Neural crest cell (in vitro differentiated cells): ENCODE measurements at places on chromosomes 12 and 14. TPM values are rescaled to one million over a fixed set of nuclear protein-coding genes. Genes with fewer than 3 reads are reported as not detected.
A peak's percentile ranks its signal among the peaks of the same experiment; 100 is the strongest.

Gene IL25
- not detected in 2 replicates for total RNA-seq

Gene FAM181A
- total RNA-seq = 13.4 and 14.7 TPM in 2 replicates

- peak overlapping the region; percentile 99 for H3K4me3 ChIP-seq
- peak overlapping the region; percentile 97 for H3K27ac ChIP-seq
- H3K27me3 ChIP-seq = no peaks in the 10 kb centered on the region
- DNase-seq = no peak
- H3K36me3 ChIP-seq = no peaks in the 10 kb centered on the region
Measured at GRCh38 chr12:22624548-22624869, 462 bp upstream of the ETNK1 start.

GRCh38 chr12:70852416-70853150, 68.0 kb downstream of the PTPRR start:
- no peak overlapping the region for H3K27ac ChIP-seq
- DNase-seq = no peak
- no peaks in the 10 kb centered on the region for H3K27me3 ChIP-seq
- H3K4me3 ChIP-seq = no peak overlapping the region

DNA sequence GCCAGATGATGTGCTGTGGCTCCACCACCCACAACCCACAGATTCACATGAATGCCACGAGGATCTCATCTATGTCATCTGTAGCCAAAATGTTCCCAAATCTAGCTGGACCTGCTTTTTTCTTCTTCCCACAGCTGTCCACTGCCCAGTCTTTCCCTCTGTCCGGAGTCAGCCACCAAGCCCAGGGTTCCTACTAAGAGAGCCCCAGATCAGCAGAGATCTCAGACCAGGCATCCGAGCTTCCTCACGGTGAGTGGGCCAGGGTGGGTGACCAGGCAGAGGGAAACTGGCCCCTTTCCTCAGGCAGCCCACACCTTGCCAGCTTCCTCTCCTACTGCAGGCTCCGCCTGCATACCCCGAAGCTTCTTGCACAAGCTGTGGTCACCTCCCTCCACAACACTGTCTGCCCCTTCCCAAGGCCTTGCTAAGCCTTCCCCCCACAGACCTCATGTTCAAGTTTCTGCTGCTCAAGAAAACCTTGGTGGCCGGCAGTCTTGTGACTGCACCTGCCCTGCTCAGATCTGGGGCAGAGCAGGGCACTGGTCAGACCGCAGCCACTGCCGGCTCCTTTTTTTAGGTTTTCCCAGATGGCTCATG, 81.4 kb downstream of the ACTN1 start:
- no peak overlapping the region for H3K27ac ChIP-seq
- no peaks in the 10 kb centered on the region for H3K27me3 ChIP-seq
- H3K4me1 ChIP-seq = no peaks in the 10 kb centered on the region
- peaks cover 14% of the 10 kb centered on the region for H3K36me3 ChIP-seq
- no peak overlapping the region for H3K4me3 ChIP-seq
- no peak for DNase-seq

- H3K4me1 ChIP-seq = peaks cover 20% of the 10 kb centered on the region
- H3K27me3 ChIP-seq = no peaks in the 10 kb centered on the region
- H3K4me3 ChIP-seq = no peak overlapping the region
- DNase-seq = no peak
Measured at GRCh38 chr14:72182708-72183432, 250.6 kb downstream of the RGS6 start.
